ENCODE measurements at places on chromosomes 2 and 18. TPM values are rescaled to one million over a fixed set of nuclear protein-coding genes. Genes with fewer than 3 reads are reported as not detected.

The NOSTRIN gene
- total RNA-seq, result not detected

The ANKRD30B gene
- total RNA-seq, result not detected

The POTEJ gene
- total RNA-seq, result not detected

The NYAP2 gene
- total RNA-seq, result 0.19 TPM

DNA sequence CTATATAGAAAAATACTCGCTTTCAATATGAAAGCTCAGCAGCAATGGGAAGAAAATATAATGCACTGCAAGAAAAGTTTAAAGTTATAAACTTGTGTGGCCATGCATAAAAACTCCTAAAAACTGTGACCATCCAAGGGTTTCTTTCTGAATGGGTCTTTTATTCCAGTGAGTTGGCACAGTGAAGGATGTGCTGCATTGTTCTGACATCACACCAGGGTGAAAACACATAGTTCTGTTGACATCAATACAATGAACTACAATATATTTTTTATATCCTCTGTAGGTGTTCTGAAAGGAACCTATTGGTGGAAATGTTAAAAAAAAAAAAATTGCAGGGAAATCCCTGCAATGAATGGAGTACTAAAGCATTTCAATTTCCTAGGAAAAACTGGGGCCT is 80.2 kb downstream of the CDH20 start:
- H3K27ac ChIP-seq, result no peak overlapping the region
- H3K27me3 ChIP-seq, result no peaks in the 10 kb centered on the region
- H3K36me3 ChIP-seq, result no peaks in the 10 kb centered on the region
- no peak for DNase-seq
- no peak overlapping the region for H3K4me3 ChIP-seq

DNA sequence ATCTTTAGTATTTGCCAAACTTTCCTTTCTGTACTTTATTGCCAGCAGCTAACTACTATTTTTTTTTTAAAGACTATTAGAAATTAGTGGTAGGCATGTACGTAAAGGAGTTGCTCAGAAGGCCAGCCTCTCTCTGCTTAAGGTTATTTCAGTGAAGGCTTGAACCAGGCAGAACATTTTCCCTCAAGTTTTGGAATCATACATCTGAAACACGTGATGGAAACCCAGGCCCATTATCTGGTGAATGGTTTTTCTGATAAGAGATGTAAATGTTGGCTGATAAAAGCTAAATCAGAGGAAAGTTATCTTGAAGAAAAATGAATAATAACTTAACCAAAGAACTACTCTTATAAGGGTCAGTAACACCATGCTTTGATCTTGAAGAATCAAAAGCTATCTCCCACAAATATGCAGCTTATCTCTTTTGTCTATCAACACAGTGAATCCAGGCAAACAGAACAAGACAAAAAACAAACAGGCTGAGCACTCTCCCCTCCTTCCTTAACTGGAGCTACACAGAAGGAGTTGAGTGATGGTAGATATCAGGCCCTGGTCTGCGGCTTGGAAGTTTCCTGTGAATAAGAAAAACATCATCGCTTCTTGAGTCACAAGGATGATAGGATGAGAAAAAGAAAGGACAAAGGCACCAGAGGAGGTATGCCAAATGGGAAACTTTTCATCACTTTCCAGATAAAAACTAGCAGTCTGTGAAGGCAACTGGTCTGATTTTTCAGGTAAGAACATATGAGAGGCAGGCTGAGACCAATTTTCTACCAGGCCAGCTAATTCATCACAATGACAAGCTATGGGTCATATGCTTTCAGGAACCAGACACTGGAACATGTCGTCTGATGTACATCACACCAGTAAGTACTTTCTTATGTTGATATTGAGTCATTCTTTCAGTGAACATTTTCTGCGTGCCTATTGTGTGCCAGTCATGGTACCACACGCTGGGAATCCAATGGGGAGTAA is 88.4 kb upstream of the STK17B start:
- peak overlapping the region; percentile 87 for H3K27ac ChIP-seq
- H3K36me3 ChIP-seq, result no peaks in the 10 kb centered on the region
- H3K27me3 ChIP-seq, result no peaks in the 10 kb centered on the region
- DNase-seq, result peak; percentile 98
- H3K4me3 ChIP-seq, result no peak overlapping the region
- peaks cover 28% of the 10 kb centered on the region for H3K4me1 ChIP-seq

GRCh38 chr2:176490061-176490861 is 221.0 kb downstream of the MTX2 start:
- H3K4me1 ChIP-seq, result peaks cover 32% of the 10 kb centered on the region
- no peaks in the 10 kb centered on the region for H3K27me3 ChIP-seq
- DNase-seq, result peak; percentile 54
- H3K36me3 ChIP-seq, result no peaks in the 10 kb centered on the region
- H3K27ac ChIP-seq, result peak overlapping the region; percentile 87

DNA sequence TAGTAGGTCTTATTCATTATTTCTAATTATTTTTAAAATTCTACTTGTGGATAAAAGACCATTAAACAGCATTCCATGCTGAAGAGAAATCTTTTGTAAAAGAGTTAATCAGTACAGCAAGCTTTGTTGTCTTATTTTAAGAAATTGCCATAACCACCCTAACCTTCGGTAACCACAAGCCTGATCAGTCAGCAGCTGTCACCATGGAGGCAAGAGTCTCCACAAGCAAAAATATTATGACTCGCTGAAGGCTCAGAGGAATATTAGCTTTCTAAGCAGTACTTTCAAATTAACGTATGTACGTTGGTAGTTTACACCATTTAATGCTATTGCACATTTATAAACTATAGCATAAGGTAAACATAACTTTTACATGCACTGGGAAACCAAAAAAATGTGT is 650.5 kb upstream of the LINC00305 start:
- H3K36me3 ChIP-seq, result no peaks in the 10 kb centered on the region
- DNase-seq, result peak; percentile 2
- H3K4me1 ChIP-seq, result no peaks in the 10 kb centered on the region
- H3K4me3 ChIP-seq, result no peak overlapping the region

GRCh38 chr18:25233528-25234321 is 118.2 kb downstream of the ZNF521 start:
- H3K4me3 ChIP-seq, result no peak overlapping the region
- H3K36me3 ChIP-seq, result no peaks in the 10 kb centered on the region
- H3K27ac ChIP-seq, result peak overlapping the region; percentile 63
- peaks cover 13% of the 10 kb centered on the region for H3K4me1 ChIP-seq

DNA sequence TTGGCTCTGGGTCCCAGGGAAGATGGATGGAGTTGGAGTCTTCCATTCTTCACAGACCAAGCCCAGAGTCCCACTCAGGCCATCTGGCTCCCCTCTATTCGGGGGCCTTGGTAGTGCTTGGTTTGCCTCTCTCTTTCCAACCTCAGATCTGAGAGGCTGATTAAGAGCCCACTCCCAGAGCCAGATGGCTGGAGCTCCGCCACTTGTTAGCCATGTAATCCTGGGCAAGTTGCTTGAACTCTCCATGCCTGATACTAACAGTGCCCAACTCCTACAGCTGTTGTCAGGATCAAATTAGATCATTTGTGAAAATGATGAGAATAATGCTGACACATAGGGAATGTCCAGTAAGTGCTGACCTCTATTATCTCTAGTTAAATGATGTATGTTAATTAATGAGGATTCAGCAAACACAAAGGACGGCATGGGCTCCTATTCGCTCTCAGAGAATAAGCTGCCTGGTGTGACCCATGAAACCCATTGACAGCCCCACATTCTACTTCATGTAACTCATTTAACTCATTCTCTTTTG is 46.6 kb upstream of the SLC14A1 start:
- H3K36me3 ChIP-seq, result no peaks in the 10 kb centered on the region
- H3K27ac ChIP-seq, result no peak overlapping the region
- no peak for DNase-seq

DNA sequence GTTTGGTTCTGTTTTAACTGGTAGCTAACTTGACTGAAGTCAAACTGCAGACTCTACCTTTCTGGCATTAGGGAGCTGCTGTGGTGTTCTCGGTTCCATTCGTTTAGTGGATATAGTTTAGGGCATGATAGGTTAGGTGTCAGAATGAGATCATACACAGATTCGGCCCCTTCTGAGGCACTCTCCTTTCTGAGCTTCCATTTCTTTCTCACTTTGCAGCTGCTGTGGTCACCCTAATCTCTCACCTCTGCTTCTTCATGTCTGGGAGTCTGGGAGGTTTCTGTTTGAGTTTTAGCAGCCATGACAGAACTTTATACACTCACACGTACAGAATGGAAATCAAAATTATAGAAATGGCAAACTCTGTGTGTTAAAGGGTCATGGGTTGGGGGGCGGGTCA is 122.8 kb downstream of the ATP9B start:
- no peaks in the 10 kb centered on the region for H3K27me3 ChIP-seq
- H3K4me3 ChIP-seq, result no peak overlapping the region
- no peaks in the 10 kb centered on the region for H3K36me3 ChIP-seq
- H3K27ac ChIP-seq, result no peak overlapping the region
- DNase-seq, result no peak

DNA sequence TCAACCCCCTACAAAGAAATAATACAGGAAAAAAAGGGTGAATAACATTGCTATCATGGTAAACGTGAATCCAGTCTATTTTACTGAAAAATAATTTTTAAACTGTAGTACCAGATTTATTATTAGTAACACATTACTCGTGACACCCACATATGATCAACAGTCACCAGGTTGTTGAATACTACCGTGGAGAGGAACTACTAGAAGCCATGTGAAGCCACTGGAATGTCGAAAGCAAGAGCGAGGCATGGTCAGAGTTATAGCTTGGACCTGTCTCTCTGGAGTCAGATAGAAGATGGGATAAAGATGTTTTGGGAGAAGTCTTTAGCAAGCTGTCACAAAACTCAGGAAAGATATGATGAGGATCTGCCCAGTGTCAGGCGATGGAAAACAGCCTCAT is 63.2 kb upstream of the EPB41L3 start:
- H3K4me3 ChIP-seq, result no peak overlapping the region
- H3K27ac ChIP-seq, result no peak overlapping the region
- no peaks in the 10 kb centered on the region for H3K27me3 ChIP-seq

- no peaks in the 10 kb centered on the region for H3K4me1 ChIP-seq
- H3K36me3 ChIP-seq, result no peaks in the 10 kb centered on the region
- H3K27me3 ChIP-seq, result no peaks in the 10 kb centered on the region
- no peak for DNase-seq
Measured at GRCh38 chr2:168450171-168450570, 5.9 kb upstream of the CERS6 start.

- no peaks in the 10 kb centered on the region for H3K27me3 ChIP-seq
- DNase-seq, result peak; percentile 69
- H3K4me3 ChIP-seq, result no peak overlapping the region
- no peaks in the 10 kb centered on the region for H3K36me3 ChIP-seq
- no peaks in the 10 kb centered on the region for H3K4me1 ChIP-seq
Measured at GRCh38 chr2:158586491-158586890, 129.7 kb downstream of the PKP4 start.

GRCh38 chr18:9109523-9109922 is 7.0 kb downstream of the NDUFV2 start:
- H3K4me1 ChIP-seq, result peaks cover 17% of the 10 kb centered on the region
- H3K4me3 ChIP-seq, result no peak overlapping the region
- no peaks in the 10 kb centered on the region for H3K27me3 ChIP-seq

GRCh38 chr2:222480497-222480896 is 56.2 kb downstream of the SGPP2 start:
- no peaks in the 10 kb centered on the region for H3K4me1 ChIP-seq
- no peak overlapping the region for H3K27ac ChIP-seq
- H3K36me3 ChIP-seq, result no peaks in the 10 kb centered on the region
- peaks cover 7% of the 10 kb centered on the region for H3K27me3 ChIP-seq
- DNase-seq, result no peak

GRCh38 chr2:219419331-219420197 is 1.4 kb downstream of the DES start:
- peaks cover 25% of the 10 kb centered on the region for H3K4me1 ChIP-seq
- DNase-seq, result no peak
- no peak overlapping the region for H3K4me3 ChIP-seq
- no peak overlapping the region for H3K27ac ChIP-seq
- H3K27me3 ChIP-seq, result peaks cover 3% of the 10 kb centered on the region

DNA sequence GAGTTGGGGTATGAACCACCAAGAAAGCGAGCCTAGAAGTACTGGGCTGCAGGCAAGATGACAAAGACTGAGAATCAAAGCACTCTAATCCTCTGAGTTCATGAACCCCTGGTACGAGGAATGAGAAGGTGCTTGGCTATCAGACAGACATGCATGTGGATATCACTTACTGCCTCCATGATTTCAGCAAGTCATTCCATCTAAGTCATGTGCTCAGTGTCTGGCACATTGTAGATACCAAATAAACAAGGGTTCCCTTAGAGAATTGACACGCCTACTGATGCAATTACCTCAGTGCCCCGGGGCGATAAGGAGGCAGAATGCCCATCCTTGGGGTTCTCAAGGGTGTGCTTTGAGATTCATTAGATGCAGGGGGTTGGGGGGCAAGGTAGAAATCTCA is 125.6 kb upstream of the PKDCC start:
- no peak for DNase-seq
- H3K36me3 ChIP-seq, result no peaks in the 10 kb centered on the region
- no peak overlapping the region for H3K4me3 ChIP-seq
- H3K4me1 ChIP-seq, result no peaks in the 10 kb centered on the region
- no peak overlapping the region for H3K27ac ChIP-seq

GRCh38 chr2:39399570-39399969 is 37.5 kb downstream of the MAP4K3 start:
- no peak overlapping the region for H3K27ac ChIP-seq
- no peaks in the 10 kb centered on the region for H3K4me1 ChIP-seq

DNA sequence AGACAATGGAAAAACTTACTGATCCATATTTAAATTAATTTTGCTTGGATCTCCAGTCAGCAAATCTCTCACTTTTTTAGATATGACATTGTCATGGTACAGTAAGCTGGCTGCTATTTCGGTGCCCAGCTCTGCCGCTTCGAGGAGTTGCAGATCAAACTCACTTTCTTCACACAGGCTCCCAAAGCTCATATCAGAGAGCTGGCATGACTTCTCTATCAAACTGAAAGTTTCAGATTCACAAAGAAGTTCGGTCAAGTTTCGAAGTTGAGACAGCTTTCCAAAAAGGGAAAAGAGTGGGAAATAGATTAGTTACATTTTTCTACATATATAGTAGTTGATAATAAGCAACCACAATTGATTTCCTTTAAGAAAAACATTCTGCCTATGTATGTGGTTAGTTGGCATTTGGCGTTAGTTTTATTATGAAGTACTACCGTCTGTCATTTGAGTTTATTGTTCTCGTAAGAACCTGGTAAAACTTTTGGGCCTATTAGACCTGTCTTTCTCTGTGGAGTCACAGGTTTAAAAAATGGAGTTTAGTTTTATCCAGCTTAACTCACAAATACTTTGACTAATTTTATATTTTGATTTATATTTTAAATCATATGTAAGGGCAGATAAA is 118.8 kb downstream of the ABCA12 start:
- H3K36me3 ChIP-seq, result no peaks in the 10 kb centered on the region
- no peak for DNase-seq
- peaks cover 11% of the 10 kb centered on the region for H3K4me1 ChIP-seq
- H3K4me3 ChIP-seq, result no peak overlapping the region

GRCh38 chr18:77271576-77272481 is 22.2 kb downstream of the GALR1 start:
- no peak overlapping the region for H3K4me3 ChIP-seq
- DNase-seq, result peak; percentile 35
- H3K36me3 ChIP-seq, result no peaks in the 10 kb centered on the region
- no peaks in the 10 kb centered on the region for H3K4me1 ChIP-seq

All from astrocyte (in vitro differentiated cells and primary cell).